ENCODE measurements at places on chromosomes 6 and 20.

- DNase-seq: no peak
Measured at GRCh38 chr6:113488812-113489685, 368.1 kb upstream of the MARCKS start.

- no peak for DNase-seq
Measured at GRCh38 chr6:147003186-147003585, 201.0 kb upstream of the STXBP5 start.

DNA sequence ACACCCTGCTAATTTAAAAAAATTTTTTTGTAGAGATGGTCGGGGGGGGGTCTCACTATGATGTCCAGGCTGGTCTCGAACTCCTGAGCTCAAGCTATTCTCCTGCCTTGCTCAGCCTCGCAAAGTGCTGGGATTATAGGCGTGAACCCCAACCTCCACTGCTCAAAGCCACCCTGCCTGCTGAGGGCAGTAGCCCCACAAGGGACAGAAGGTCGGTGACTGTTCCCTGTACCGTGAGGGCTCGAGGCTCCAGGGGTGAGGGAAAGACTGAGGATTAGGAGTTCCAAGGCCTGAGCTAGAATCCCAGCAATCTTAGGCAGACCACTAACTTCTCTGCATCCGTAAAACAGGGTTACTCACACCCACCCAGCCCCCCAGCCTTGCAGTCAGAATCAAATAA, 51.1 kb downstream of the CPNE5 start:
- no peak for DNase-seq

- no peak for DNase-seq
Measured at GRCh38 chr20:40241596-40242343, 447.3 kb downstream of the MAFB start.

DNA sequence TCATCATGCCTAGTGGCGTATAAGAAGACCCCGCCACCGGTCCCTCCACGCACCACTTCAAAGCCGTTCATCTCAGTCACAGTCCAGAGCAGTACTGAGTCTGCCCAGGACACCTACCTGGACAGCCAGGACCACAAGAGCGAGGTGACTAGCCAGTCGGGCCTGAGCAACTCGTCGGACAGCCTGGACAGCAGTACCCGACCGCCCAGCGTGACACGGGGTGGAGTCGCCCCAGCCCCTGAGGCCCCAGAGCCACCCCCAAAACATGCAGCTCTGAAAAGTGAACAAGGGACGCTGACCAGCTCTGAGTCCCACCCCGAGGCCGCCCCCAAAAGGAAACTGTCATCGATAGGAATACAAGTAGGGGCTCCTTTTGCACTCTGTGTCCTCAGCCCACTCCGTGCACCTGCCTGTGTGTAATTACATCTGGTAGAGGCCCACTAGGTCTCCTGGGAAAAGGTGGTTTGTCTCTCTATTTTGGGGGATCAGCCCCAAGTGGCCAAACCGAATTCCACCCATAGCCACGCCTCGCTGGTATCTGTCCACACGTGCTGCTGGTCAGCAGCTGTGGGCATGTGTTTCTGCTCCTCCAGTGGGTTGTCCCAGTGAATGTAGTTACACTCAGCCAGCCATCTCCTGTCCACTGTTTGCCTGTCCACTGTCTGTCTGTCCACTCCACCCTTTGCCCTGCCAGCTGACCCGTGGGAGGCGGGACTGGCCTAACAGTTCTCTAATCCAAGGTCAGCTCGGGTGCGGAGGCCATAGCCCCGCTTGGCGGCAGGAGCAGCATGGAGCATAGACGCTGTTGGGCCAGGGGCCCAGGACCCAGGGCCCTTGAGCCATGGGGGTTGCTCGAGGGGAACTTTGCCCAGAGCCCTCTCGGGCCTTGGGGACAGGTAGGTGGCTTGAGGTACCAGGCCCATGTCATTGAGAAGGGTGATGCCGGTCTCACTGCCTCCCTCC, 44.3 kb upstream of the MYL9 start:
- no peak for DNase-seq

GRCh38 chr6:158784505-158784904, 34.7 kb downstream of the EZR start:
- peak; percentile 81 for DNase-seq

DNA sequence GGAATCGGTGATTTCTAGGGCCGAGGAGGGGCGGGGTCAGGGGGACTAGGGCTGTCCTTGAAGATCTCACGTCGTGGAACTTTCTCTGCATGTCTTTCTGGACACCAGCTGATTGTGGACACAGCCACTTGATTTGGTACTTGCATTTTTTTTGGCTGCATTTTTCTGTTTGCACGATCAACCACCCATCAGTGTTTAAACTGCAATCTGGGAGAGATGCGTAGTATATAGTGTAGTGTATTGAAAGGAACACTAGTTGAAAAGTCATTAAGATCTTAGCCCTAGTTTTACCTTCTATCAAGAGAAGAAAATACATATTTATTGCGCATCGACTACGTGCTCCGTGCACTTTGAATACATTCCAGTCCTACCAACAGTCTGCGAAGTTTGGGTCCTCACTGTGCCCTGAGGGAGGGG, 657 bp downstream of the NT5DC1 start:
- no peak for DNase-seq

- no peak for DNase-seq
Measured at GRCh38 chr6:42933205-42933604, 3.9 kb downstream of the CNPY3 start.

- no peak for DNase-seq
Measured at GRCh38 chr6:21999741-22000140, 297.1 kb downstream of the PRL start.

GRCh38 chr6:142887517-142887916, 57.5 kb downstream of the HIVEP2 start:
- no peak for DNase-seq

DNA sequence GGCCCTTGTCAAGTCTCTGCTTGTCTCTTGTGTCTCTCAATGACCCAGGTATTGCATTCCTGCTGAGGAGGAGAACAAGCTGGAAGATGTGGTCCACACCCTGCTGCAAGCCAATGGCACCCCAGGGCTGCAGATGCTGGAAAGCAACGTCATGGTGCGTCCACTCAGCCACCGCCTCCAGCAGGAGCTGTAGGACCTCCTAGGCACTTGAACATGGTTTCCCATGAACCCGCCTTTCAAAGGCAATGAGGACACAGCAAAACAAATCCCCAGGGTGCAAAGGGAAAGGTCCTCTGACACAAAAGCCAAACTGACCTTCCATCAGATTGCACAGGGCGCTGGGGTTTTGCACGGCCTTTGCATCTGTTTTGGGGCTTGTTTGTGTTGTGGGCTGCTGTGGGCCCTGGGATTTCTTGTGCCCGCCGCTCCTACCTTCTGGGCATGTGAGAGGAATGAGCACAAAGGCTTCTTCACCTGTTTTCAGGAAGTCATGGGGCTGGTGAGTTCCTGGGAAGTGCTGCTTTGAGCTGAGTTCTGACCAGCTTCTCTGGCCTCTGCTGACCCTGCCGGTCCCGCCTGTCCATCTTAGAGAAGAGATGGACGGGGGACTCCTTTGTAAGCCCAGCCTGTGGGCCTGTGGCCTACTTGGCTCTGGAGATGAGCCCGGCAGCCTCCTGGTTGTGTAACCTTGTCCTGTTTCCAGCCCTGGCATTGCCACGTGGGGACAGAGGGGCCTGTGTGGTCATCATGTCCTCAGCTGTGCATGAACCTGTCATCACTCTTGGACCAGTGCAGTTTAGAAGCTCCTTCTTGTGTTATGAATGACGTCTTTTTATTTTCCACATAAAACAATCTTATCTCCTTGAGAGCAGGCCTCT, 151.3 kb downstream of the DTNBP1 start:
- no peak for DNase-seq

- DNase-seq: no peak
Measured at GRCh38 chr6:147226163-147226724, 22.0 kb downstream of the STXBP5 start.
